LNCaP clone FGC (cell line): ENCODE measurements at places on chromosomes 12 and 14.

DNA sequence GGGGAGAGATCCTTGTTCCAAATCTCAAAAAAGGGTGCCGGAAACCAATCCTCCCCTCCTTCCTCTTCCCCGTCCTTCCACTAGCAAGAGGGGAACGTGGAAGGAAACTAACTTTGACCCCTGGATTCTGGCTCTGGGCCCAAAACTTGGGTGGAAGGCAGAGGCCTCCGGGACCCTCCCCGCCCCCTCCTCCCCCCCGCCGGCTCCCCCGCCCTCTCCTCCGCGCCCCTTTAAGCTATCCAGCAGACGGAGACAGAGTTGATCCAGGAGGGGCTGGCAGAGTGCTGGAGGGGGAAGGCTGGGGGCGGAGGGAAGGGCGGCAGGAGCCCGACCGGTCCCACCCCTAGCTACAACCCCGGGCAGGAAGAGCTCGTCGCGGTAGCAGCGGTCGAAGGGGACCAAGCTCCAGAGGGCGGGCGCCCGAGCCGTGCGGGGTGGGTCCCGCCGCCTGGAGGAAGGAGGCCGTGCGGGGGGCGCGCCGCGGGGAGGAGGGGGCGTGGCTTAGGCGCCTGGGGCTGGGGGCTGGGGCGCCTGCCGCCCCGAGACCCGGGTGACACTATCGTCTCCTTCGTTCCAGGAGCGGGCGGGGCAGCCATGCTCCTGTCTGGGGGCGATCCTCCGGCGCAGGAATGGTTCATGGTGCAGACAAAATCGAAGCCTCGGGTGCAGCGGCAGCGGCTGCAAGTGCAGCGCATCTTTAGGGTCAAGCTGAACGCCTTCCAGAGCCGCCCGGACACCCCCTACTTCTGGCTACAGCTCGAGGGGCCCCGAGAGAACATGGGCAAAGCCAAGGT is at the start of gene NYNRIN:
NYNRIN (plus strand) TSS at position 351 of the 794 bp plus-strand sequence; CDS start at position 595, 244 bp downstream.
- no peak for DNase-seq

DNA sequence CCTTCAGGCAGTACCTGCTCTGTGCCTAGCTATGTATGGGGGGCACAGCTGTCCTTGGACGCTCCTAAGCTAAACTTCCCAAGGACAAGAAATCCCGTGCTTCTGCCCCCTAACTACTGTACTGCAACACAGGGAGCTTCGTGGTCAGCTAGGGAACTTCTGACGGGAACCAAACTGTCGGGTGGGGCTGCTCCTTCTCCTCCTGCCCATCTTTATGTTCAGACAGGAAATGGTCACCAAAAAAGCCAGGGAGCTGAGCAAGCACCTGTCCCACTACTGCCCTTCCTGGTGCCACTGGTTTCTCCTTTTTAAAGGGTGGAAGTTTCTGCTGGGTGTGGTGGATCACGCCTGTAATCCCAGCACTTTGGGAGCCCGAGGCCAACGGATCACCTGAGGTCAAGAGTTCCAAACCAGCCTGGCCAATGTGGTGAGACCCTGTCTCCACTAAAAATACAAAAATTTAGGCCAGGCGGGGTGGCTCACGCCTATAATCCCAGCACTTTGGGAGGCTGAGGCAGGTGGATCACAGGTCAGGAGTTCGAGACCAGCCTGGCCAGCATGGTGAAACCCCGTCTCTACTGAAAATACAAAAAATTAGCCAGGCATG is 26.6 kb downstream of the PXN start:
- DNase-seq = no peak

DNA sequence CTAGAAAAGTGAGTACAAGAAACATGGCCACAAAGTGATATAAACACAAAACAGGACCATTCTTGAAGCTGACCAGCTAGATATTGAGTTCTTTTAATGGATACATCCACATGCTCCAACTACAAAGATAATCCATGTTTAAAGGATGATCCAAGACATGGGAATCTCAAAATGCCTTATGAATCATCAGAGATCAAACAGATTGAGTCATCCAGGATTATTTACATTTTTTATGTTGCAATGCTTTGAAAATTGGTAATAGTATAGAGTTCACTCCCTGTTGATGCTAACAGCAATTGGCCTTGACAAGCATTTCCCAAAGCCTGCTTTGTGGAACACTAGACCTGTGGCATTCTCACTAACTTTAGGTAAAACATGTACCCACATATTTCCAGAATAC is 293.0 kb upstream of the TBX3 start:
- DNase-seq = no peak

- no peak for DNase-seq
Measured at GRCh38 chr14:33686856-33687255, 264.0 kb downstream of the EGLN3 start.

DNA sequence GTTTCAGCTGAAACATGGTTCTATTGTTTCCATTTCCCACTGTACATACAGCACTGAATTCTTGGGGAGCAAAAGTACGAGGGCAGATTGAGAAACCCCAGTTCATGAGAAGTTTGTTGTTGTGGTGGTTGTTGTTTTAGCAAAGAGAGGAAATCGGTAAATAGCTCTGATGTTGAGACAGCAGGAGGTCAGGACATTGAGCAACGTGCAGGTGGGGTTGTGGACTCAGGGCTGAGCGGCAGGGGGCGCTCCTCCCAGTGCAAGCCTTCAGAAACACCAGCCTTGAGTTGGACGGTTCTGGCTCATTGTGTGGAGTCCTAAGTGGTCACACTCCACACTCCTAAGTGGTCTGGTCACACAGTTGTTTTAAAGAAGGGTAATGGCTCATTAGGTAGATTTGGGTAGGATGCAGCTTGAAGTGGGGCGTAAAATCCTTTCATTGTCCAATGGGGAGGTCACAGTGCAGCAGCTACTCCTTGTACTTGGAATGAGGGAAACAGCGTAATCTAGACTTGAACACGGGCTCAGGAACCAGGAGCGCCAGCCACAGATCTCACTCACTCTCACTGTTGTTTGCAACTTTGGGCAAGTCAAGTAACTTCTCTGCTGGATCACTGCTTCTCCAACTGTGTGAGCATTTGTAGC is 14.5 kb upstream of the PWP1 start:
- no peak for DNase-seq

DNA sequence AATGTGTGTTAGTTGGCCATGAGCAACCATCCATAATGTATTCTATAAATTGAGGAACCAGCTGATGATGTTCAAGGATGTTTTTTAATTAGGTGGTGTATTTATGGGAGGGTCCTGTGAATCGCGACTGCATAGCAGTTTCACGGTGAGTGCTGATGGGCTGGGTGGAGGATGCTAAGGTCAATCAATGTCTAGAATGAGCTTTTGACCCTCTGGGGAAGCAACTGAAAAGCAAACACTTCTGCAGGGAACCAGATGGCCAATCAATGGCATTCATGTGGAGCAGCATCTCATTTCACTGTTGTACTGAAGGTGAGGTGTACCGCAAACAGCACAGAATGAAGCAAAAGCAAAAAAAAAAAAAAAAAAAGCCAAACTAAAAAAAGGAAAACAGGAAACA is 676.1 kb upstream of the TMEM132C start:
- no peak for DNase-seq

GRCh38 chr12:113082486-113083148 is 26.1 kb downstream of the DTX1 start:
- DNase-seq = no peak

- DNase-seq = no peak
Measured at GRCh38 chr12:67299926-67300325, 30.8 kb downstream of the CAND1 start.

DNA sequence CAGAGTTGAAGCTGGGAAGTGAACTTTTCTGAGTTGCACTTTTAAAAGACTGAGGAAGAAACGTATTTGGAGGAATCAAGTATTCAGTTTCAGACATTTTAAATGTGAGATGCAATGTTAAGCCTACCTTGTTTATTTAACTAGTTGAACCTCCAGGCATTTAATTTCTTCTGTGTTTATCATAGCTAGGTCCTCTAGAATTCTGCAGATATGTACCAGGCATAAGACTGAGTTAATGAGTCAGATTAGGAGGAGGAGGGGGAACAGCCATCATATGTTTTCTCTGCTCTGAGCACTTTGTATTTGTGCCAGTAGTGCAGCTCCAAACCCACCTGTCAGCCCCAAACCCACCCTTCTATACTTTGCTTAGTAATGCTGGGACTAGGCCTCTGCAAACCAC is 16.4 kb upstream of the SAMD4A start:
- DNase-seq = no peak

DNA sequence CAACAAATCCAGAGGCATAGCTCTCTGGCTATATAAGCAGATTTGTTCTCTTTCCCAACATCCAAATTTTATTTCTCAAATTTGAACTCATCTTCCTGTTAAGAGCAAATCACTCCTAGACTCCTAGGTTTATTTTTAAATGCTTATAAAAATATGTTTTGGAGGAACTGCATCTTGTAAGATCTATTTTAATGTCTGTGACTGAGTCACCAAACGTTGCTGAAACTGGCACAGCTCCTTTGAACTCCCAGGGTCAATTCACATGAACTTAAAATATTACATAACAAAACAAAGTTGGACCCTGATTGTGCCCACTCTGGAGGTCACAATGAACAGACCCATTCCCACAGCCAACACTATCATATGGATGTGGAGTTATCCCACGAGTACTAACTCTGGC is 23.9 kb downstream of the ANAPC7 start:
- DNase-seq = no peak

- no peak for DNase-seq
Measured at GRCh38 chr12:12336049-12336411, 14.0 kb downstream of the MANSC1 start.

DNA sequence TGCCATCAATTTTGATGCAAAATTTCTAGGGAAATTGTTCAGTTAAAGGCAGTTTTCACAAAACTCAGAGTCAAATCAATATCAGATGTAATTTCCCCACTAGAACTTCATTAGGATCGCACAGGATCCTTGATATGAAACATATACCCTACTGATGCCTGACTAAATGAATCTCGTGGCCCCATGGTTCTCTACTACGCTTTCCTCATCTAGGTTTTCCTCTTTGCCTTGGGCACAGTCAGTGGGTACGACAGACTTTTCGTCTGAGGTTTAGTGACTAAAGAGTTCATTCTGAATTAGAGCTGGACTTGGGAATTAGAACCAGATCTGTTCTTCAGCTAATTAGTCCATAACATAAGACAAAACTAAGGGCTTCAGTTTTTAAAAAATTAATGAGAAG is 42.5 kb upstream of the GNPNAT1 start:
- no peak for DNase-seq

- DNase-seq = no peak
Measured at GRCh38 chr12:78290606-78291345, 460.1 kb downstream of the NAV3 start.

DNA sequence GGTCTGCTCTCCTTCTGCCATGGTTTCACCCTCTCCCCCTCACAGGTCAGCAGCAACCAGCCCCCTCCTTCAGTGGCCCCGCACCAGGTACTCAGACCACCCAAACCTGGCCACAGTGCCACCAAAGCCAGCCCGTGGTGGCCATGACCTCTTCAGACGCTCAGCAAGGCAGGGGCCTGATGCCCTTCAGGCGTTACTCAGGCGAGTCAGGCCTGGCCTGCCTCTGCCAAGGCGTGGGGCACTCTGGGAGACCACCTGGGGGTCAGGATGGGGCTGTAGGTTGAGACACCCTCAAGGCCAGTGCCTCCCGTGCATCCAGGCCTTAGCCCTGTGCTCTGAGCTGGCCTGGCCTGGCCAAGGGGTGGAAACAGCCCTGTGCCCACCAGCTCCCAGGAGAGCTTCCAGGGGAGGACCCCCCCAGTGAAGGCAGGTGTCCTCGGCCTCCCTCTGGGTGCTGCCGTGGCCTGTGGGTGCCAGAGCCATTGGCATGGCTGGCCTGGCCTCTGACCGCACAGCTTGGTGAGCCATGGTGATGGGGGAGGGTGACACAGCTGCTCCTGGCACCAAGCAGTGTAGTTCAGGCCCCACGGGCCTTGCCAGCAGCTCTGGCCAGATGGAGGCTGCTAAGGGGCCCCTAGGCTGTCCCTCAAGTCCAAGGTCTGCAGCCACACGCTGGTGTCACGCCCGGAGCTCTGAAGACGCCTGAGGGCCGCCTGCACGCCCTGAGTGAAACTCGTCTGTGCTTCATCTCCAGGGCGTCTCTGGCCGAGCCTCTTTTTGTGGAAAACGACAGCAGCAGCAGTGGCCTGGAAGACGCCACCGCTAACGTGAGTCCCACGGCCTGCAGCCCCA is 15.1 kb downstream of the XRCC3 start:
- DNase-seq = no peak

DNA sequence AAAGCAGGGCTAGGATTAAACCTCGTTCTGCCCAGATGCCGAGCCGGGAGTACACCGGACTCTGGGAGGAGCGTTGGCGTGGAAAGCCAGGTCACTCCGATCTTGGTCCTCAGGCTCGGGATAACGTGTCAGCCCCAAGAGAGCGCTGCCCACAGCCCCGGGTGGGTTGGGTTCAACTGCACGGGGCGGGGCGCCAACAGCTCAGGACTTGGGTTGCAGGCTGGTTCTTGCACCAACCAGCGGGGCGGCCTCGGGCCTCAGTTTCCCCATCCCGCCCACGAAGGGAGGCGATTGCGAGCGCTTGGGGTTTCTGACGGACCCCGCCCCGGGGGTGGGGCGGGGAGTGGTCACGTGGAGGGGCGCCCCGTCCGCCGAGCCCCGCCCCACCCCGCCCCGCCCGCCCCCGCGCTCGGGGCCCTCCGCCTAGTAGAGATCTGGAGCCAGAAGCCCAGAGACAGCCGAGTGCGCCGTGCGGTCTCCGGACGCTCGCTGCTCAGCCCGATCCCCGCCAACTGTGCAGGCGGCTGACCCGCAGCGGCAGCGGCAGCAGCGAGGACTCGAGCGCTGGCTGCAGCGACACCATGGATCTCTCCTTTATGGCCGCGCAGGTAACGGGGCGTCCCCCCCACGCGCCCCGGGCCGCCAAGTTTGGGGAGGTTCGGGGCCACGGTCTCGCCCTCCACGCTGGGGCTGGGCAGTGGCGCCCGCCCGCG is at the start of gene C14orf132:
C14orf132 (plus strand) TSS at position 443 of the 713 bp plus-strand sequence; CDS start at position 582, 139 bp downstream.
- DNase-seq = no peak

GRCh38 chr12:59620326-59620725 is 24.5 kb downstream of the SLC16A7 start:
- DNase-seq = no peak

- no peak for DNase-seq
Measured at GRCh38 chr12:106332536-106332935, 25.0 kb upstream of the POLR3B start.

DNA sequence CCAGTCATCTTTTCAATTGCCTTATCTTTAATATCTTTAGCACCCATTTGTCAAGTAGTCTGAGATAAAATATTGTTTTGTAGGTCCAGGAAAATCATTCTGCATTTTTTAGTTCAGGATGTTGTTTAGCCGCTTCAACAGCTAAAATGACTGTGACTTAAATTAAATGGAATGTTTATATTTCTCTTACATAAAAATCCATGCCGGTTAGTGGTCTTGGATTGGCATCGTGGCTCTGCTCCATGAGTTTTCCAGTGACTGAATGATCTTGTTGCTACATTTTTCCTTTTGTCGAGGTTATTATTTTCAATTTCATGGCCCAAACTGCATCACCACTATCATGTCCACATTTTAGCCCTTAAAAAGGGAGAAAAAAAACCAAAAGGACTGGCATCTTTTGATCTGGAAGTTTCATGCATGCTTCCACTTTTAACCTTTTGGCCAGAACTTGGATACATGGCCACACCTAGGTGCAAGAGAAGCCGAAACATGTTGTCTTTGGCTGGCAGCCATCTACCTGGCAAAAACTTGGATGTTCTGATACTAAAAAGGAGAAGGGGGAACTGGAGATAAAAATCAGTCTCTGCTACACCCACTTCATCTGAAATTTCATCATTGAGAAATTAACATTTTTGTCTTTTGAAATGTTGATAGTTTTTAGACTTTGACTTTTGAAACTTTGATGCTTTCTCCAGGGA is 142.4 kb downstream of the OTOGL start:
- no peak for DNase-seq
